GM20000 (cell line): ENCODE measurements at places on chromosomes 16 and 17.

- DNase-seq: no peak
These were observed 99.5 kb upstream of the AXIN2 start for GRCh38 chr17:65660947-65661346.

DNA sequence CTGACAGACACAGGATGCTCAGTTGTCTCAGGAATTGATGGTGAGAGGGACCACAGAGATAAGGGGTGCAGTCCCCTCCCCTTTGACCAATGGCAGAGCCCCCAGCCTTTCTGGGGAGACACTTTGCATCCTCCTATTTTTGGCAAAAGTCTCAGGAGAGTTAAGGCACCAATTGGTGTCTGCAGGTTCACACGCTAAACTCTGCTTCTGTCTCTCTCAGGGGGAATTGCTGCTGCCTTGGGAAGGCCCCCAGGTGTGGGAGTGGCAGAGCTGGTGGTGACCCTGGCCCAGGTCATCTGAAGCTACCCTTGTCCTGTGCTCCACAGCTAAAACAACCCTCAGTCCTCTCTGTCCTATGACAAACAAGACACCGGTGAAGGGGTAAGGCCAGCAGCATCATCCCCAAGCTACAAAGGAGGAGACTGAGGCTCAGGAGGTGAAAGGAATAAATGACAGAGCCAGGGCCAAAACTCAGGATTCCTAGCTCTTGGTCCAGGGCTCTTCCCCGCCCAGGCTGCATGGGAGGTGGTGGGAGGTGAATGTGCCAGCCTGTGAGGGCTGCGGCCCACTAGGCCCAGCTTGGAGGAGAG, 20.3 kb downstream of the OSBPL7 start:
- DNase-seq: no peak

GRCh38 chr16:19008245-19009169, 24.8 kb downstream of the TMC7 start:
- no peak for DNase-seq

DNA sequence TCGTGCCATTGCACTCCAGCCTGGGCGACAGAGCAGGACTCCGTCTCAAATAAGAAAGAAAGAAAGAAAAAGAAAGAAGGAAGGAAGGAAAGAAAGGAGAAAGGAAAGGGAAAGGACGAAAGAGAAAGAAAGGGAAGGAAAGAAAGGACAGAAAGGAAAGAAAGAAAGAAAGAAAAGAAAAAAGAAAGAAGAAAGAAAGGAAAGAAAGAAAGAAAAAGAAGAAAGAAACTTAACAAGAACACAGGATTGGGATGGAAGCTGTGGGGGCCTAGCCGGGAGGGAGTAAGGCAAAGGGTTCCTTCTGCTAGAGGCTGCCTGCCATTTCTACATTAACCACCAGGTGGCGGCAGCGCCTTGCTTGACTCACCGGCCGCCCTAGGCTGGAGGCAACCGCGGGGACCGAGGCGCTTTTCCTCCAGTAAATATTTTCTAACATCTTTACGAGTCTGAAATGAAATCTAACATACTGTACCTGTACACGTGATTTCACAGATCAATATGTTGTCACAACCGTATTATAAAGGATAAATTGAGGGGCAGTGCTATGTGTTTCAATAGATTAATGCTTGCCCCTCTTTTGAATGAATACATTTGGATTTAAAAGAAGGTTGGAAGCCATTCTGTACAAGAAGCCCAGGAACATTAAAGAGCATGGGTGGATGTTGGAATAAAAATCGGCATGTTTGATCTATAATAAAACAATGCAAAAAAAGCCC, 6.1 kb downstream of the GJD3 start:
- peak; percentile 94 for DNase-seq

DNA sequence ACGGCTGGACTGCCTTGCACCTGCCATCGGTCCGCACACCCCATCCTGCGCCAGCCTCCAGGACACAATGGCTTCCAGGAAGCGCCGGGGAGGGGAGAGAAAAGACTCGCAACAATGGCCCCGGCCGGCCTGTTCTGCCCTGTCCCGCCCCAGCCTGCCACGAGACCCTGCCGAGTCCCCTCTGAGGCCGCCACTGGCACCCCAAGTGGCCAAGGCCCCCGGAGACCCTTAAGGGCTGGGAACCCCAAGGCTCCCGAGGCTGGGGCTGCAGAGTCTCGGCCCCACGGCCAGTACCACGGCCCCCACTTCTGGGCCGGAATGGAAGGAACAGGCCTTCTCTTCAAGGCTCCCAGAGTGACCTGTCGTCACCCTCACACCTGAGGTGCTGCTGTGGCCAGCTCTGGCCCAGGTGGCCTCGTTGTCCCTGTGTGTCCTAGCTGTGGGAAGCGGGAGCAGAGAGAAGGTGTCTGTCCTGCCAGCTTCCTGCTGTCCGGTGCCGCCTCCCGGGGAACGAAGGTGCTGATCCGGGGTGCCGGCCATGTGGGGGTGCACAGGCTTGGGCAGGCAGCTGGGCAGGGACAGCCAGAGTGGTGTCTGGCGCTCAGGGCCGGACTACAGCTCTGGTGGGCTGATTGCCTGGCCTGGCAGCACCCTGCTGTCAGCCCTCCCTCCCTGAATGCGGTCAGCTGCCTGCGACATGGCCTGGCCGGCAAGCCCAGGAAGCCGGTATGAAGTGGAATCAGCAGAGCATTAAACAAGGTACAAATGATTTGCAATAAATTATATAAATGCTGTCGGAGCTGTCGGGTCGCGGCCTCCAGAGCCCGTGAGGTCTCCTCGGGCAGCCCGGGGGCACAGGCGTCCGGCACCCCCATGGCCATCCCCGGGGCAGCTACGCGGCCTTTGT, 8.2 kb upstream of the CACNA1H start:
- no peak for DNase-seq

GRCh38 chr16:19936441-19936840, 51.8 kb upstream of the GPRC5B start:
- DNase-seq: no peak

GRCh38 chr17:37608351-37609169, 658 bp downstream of the SYNRG start:
- peak; percentile 38 for DNase-seq

GRCh38 chr17:38602453-38602852, 3.3 kb downstream of the SRCIN1 start:
- DNase-seq: no peak

DNA sequence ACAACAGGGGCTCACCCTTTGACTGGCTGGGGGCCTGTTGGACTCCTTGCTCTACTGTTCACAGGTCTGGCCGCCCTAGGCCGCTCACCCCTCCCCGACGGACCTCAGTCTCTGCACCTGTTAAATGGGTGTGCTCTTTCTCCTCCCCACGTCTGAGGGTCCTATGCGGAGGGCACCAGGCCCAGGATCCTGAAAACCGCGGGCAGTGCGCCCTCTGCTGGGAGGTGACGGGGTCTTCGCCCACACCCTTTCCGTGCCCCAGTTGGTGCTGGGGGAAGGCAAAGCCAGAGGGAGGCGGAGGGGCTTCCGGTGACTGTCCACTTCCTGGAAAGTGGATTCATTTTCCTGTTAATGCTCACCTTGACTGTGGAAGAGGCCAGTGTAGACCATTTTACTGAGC, 1010.9 kb downstream of the KCNJ18 start:
- DNase-seq: no peak

DNA sequence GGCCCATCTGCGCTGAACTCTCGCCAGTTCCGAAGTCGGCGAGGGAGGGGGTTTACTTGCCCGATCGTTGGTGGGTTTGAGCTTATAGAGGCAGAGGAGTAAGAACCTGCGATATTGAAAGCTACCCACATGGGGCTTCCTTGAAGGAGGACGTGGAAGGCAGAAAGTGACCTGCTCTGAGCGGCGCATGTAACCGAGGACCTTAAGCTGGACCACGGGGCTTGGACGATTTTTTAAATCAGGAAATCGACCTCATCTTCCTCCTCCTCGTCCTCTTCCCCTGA, 2.0 kb downstream of the PRAC2 start:
- DNase-seq: no peak

DNA sequence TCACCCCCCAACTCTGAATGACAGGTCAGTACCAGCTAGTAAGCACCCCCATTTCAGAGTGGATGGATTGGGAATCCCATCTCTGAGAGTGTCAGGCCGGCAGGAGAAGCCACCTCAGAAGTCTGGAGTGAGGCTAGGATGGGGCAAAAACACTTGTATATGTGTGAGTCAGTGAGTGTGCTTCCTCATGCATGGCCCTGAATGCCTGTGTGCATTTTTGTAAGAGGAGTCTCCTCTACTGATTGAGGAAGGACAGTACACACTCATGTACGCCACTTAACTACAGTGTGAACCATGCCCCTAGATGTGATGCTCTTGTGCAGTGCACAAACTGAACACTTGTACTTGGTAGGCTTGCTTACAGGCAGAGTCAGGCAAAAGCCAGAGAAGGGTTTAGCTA, 22.3 kb upstream of the NAGS start:
- no peak for DNase-seq

DNA sequence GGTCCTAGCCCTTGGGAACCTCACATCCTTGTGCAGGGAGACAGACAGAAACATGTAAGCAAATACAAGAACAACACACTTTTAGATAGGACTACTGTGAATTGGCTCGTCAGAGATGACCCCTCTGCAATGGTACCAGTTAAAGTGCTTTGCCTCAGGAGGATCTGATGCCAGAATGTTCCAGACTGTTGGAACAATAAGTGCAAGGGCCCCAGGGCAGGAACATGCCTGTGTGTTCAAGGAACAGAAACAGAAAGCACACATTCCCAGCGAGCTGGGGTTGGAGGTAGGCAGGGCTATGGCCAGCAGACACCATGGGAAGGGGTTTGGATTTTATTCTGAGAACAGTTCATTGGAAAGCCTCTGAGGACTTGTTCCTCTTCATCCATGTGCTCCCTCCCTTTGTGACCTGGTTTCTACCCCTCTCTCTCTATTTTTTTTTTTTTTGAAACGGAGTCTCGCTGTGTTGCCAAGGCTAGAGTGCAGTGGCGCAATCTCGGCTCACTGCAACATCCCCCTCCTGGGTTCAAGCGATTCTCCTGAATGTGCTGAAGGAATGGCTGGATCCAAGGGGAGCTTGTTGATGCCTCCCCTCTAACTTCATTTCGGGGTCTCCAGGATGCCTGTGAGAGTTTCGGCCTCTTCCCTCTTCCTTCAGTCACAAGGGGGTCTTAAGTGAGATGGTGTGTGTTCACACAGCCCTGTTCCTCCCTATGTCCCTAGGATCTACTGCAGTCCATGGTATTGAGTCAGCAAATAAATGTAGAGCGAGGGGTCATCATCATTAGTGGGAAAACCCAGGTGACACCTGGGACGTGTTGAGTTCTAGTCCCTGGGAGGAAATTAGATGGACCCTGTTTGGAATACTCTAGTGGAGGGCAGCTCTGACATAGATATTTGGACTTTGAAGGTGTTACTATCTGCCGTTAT, 6.4 kb downstream of the STAT5A start:
- no peak for DNase-seq

GRCh38 chr17:30112794-30113193, 3.8 kb upstream of the NSRP1 start:
- no peak for DNase-seq

DNA sequence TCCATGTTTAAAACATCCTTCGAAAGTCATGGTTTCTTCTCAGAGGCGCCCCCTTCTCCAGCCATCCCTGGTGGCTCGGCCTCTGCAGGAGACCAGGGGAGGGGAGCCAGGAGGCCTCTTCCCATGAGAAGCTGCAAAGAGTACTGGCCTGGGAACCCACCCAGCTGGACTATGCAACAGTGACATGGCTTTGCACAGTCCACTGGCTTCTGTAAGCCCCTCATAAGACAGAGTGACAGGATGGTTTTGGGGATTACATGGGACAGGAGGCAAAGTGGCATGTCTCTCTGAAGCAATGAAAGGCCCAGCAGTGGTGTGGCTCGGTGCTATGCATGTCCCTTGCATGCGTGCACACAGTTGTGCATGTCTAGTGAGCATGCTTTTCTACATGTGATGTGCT, 99.5 kb downstream of the C16orf78 start:
- no peak for DNase-seq

GRCh38 chr17:70886648-70887047, 717.3 kb downstream of the KCNJ2 start:
- DNase-seq: no peak

DNA sequence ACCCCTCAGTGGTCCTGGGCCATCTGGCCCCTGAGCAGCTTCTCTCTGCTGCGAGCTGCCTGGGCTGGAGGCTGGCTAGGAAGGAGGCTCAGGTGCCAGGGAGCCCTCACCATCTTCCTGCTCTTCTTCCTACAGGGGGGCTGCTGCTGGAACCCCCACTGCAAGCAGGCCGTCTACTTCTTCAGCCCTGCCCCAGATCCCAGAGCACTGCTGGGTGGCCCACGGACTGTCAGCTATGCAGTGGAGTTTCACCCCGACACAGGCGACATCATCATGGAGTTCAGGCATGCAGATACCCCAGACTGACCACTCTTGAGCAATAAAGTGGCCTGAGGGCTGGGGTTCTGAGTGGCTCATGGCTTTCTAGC, 46.1 kb downstream of the PRMT7 start:
- no peak for DNase-seq

DNA sequence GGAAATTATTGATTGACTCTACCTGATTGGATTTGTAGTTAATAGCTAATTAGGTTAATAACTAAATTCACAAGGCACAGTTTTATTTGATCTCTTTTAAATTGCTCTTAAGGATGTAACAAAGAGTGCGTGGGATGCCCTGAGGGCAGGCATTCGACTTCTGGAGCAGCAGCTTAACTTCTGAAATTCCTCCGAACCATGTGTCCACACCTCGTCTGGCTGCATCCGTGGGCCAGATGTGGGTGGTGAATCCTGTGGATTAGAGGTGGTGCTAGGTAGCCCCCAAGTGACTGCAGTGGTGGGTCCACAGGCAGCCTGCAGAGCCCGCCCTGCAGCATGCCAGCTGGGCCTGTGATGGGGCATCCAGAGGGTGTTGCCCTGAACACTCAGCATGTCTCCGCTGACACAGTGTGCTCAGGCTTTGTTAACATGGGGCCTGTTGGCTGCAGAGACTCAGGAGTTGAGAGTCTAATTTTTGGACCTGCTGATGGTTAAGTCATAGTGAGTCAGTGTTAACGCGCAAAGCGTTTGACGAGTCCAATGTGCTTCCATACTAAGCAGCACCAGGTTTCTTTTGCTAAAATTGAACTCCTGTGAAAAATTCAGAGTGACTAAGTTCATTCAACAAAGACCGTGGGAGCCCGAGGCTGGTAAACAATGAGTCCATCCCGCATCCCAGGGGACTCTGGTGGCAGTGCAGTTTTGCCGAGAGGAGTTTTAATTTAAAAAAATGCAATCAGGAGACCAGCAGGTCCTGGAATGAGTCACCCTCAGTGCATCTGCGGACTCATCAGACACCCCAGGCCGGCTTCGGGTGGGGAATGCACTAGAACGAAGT, 3.8 kb upstream of the NPB start:
- no peak for DNase-seq
